Hematopoietic multipotent progenitor cell treated with erythropoietin and hydrocortisone succinate and interleukin-3 and kit ligand, for 8 days (in vitro differentiated cells): ENCODE measurements at places on chromosomes 2 and 18.

- DNase-seq = no peak
These were observed 49.6 kb downstream of the GALNT14 start for GRCh38 chr2:31088504-31089195.

DNA sequence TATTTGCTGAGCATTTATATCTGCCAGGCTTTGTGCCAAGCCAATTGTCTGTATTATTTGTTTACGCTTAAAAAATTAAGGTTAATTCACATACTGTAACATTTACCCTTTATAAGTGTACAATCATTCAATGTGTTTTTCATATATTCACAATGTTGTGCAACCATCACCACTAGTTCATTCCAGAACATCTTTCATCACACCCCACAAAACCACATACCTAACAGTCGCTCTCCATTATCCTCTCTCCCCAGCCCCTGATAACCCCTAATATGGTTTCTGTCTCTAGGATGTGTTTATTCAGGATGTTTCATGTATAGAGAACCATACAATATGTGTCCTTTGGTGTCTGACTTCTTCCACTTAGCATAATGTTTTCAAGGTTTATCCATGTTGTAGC, 234.1 kb downstream of the INSIG2 start:
- DNase-seq = no peak

GRCh38 chr2:234335661-234336228, 161.1 kb downstream of the ARL4C start:
- DNase-seq = peak; percentile 52

- DNase-seq = no peak
These were observed 1728.3 kb downstream of the SUCLG1 start for GRCh38 chr2:82730811-82731210.

DNA sequence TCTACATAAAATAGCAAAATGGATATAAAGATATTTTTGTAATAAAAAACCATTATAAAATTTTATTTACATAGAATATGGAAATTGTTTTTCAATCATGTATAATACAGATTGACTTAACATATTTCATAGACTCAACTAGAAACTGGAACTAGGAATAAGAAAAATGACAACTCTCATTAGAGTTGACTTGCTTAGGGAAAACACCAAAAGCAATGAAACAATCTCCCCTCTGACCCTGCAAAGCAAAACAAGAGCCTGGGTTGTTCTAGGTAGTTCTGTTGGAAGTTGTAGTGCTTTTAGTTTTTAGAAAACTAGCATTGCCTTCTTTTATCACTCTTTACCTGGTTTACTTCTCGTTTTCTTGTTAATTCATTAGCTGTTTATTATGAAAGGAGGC, 32.2 kb upstream of the MTIF2 start:
- DNase-seq = no peak

- no peak for DNase-seq
These were observed 20.8 kb upstream of the HPCAL1 start for GRCh38 chr2:10281891-10282290.

- DNase-seq = peak; percentile 34
These were observed 4.3 kb downstream of the TMEFF2 start for GRCh38 chr2:192190474-192190873.

DNA sequence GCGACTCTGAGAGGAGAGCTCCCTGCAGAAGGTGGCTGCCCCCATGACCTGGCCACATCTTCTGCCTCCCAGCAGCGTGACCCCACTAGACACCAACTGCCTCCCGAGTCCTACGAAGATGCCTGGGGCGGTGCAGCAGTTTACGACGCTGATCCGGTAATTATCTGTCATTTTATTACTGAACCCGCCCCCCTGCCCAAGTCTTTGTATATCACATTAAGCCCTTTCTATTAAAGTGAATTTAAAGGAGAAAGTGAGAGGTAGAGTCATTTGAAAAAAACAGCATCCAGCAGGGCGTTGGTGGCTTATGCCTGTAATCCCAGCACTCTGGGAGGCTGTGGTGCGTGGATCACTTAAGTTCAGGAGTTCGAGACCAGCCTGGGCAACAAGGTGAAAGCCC, 33.4 kb downstream of the ABCG8 start:
- no peak for DNase-seq

GRCh38 chr2:74198023-74198460, 373 bp upstream of the MTHFD2 start:
- peak; percentile 99 for DNase-seq

DNA sequence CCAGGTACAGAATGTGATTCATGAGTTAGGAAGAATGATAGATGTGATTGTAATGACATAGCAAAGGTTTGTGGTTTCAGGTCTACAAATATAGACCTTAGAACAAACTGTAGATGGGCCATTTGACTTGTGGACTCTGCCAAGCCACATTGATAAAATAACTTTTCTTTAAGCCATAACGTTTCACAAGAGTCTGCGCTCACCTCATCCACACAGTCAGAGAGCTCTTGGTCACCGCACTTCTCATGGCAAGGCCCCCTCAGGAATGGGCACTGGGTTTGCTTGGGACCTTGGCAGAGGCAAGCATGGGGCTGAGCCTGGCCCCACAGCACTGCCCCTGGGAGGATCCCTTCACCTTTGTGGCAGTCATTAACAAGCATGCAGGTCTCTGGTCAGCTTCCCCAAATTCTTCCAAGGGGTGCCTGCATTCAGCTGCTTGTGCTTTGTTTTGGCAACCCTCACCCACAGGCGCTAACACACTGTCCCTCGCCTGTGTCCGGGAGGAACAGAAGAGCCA, 14.0 kb downstream of the ARMC9 start:
- no peak for DNase-seq

GRCh38 chr2:184780944-184781343, 182.6 kb downstream of the ZNF804A start:
- DNase-seq = no peak

DNA sequence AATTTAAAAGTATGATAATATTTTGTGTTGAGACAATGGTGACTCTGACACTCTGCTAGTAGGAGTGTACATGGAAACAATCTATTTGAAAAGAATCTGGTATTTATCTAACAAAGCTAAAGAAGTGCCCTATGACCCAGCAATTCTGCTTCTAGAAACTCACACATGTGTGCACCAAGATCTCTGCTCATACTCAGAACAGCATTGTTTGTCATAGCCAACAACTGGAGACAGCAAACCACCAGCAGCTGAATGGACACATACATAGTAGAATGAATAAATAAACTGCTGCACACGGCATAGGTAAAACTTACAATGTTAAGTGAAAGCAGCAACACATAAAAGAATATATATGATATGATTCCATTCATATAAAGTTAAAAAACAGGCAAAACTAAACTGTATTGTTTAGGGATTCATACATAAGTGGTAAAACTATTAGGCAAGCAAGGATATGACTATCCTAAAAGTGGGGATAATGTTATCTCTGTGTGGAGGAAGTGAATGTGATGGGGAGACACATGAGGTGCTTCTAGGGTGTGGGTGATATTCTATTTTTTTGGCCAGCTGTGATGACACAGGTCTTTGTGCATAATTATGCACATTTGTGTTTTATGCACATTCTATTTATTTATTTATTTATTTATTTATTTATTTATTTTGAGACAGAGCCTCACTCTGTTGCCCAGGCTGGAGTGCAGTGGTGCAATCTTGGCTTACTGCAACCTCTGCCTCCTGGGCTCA, 71.1 kb downstream of the RFTN2 start:
- DNase-seq = no peak

GRCh38 chr18:36658611-36659010, 170.2 kb downstream of the TPGS2 start:
- no peak for DNase-seq

- peak; percentile 16 for DNase-seq
These were observed 155.6 kb upstream of the XPO1 start for GRCh38 chr2:61693744-61694143.

DNA sequence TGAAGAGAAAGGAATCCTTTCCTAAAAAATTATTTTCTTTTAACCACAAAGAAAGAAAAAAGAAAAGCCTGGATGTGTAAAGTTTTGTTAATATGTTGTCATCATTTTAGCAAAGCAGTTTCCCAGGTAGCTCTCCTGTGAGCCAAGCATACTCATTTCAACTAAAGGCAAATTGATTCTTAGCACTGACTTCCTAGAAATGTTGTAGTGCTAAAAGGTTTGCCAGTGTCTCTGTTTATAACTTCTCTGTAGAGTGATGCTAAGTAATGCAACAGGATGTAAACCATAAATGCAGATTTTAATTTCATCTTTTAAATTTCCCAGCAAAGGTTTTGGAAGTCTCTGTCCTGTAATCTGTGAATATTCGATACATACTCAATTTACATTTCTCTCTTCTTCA, 10.2 kb downstream of the GATA6 start:
- no peak for DNase-seq

GRCh38 chr18:7414459-7414858, 152.7 kb upstream of the PTPRM start:
- no peak for DNase-seq

- DNase-seq = no peak
These were observed 81.6 kb downstream of the SH3RF3 start for GRCh38 chr2:109210431-109211200.

DNA sequence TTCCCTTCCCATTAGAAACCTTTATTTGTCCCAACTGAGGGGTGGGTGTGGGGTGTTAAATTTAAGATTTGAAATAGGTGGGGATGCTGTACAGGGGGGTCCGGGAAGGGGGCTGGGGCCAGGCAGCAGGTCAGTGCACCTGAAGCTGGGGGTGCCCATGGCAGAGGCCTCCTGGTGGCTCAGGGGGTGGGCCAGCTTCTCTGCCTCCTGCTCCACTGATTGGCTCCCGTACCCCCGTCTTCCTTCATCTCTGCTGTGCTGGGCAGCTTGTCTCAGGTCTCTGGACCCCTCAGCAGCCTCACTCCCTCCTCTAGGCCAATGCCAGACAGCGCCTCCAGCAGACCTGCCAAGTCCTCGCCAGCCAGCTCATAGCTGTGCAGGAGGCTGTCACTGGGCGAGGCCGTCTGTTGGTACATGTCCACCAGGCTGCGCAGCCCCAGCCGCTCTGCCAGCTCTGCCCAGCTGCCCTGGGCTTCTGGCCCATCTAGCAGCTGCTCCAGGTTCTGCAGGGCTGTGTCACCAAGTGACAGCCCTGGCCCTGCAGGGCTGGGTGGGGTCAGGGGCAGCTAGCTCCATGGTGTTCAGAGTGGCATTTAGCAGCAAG, 2.0 kb upstream of the ANKRD62 start:
- no peak for DNase-seq

DNA sequence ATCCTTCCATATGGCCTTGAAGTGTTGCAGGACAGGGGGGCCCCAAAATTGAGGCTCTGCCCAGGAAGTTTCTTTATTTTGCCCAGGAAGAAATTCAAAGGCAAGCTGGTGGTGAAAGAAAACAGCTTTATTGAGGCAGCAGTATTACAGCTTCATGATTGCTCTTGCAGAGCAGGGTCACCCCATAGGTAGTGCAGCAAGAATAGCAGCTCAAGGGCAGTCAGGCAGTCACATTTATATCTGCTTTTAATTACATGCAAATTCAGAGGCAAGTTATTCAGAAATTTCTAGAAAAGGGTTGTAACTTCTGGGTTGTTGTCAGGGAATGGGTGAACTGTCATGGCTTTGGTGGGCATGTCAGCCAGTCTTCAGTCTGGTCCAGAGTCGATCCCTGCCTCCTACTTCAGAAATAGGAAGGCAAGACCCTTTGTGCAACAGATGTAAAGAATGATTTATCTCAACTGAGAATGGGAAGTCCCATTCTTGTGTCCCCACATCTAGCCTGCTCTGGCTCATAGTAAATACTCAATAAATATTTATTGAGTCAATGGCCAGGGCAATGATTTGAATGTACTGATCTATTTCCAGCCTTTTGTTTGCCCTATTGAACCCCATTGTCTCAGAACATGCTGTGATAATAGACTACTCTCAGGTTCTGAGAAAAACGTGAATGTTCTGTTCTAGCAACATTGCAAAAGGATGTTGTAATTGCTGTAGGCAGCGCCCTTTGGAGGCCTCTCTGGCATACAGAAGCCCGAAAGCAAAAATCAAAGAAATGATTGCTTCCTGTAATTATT, 129.8 kb downstream of the MYO3B start:
- DNase-seq = no peak

- DNase-seq = no peak
These were observed 73.1 kb upstream of the ZNF521 start for GRCh38 chr18:25425024-25425423.
